Stimulated activated naive CD4-positive, alpha-beta T cell treated with Interleukin-2 at 50 U/mL for 16 hours (primary cell): ENCODE measurements at places on chromosomes 7 and 10.

- no peak for DNase-seq
These were observed 94.9 kb downstream of the AKR1D1 start for GRCh38 chr7:138170959-138171703.

DNA sequence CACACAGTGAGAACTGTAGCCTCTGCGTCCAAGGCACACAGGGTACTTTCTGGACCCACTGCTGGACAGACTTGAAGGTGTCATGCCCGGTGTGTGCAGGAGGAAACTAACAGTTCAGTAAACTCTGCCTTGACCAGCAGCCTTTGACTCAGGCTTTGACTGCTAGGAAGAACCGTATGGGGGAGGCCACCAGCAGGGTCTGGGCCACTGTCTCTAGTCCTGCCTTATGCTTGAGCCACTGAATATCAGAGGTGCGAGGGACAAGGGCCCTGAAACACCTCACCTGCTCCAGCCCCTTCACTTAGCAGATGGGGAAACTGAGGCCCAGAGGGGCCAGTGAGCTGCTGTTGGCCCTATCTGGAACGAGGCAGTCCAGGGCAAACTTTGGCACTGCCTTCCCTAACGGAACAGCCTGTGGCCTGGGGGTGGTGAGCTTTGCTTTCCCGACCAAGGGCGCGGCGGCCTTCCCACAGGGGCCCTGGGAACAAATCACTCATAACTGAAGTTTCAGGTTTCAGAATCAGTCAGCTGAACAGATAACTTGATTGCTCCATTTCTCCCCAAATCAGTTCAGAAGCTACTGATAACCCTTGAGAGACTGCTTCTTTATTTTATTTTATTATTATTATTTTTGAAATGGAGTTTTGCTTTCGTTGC lies 130.0 kb downstream of the FAM53B start:
- peak; percentile 49 for DNase-seq

DNA sequence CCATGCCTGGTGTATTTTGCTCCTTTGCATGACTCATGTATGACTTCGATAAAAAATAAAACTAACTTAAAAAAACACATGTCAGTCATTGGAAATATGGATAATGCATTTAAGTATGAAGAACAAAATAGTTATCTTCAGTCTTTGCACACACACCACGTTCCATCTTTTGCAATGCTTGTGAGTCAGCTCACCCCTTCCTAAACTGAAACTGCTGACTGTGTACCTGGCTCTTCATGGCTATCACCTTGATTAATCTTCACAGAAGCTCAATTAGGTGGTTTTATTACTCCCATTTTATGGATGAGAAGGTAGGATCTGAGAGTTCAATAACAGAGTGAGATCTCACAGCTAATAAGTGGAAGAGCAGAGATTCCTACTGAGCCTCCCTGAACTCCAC lies 79.5 kb downstream of the CARD11 start:
- DNase-seq: no peak

- DNase-seq: no peak
These were observed 493.2 kb upstream of the AUTS2 start for GRCh38 chr7:69105092-69105491.

- no peak for DNase-seq
These were observed 515 bp downstream of the FAM149B1 start for GRCh38 chr10:73168465-73168803.

DNA sequence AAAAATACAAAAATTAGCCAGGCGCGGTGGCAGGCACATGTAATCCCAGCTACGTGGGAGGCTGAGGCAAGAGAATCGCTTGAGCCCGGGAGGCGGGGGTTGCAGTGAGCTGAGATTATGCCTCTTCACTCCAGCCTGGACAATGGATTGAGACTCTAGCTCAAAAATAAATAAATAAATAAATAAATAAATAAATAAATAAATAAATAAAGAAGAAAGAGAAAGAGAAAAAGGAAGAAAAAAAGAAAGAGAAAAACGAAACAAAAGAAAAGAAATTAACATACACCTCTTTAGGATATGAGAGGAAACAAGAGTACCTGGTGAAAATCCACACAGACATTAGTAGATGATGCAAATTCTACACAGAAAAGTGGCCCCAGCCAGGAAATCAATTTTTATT lies 713.7 kb upstream of the POT1 start:
- DNase-seq: no peak

GRCh38 chr10:21813946-21814345 lies 189.6 kb downstream of the DNAJC1 start:
- no peak for DNase-seq

DNA sequence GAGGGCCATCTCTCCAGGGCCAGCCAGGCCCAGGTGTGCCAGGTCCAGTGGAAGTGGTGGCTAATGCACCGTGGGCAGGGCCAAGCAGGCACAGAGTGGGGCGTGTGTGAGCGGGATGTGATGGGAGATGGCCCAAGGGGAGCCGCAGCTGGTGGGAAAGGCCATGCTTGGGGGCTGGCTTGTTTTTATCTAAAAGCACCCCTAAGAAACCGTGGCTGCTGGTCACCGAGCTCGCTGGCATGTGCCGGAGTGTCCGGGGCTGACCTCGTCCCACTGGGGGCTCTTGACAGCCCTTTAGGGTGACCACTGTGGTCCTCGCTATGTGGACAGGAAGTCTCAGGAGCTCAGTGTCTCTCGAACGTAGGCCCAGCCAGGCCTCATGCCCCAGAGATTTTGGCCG lies 582.4 kb upstream of the FOXK1 start:
- DNase-seq: no peak

GRCh38 chr7:74604326-74605020 lies 53.0 kb upstream of the GTF2I start:
- no peak for DNase-seq
